ENCODE measurements at places on chromosomes 1 and 21.

DNA sequence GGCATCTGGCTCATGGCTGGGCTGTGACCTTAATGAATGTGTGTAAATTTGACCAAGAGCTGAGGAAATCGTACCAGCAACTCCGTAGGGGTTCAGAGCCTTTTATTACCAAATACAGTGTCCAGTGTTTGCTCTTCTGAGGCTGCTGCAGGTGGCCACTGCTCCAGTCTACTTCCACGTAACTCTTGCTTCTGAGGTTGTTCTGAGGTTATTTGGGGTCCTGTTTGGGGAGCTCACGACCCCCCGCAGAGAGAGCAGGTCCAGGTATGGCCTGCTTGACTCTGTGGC, 33.6 kb downstream of the MAN1C1 start:
- no peak for DNase-seq

- DNase-seq = no peak
Measured at GRCh38 chr21:38506661-38507281, 8.5 kb upstream of the ERG start.

- no peak for DNase-seq
Measured at GRCh38 chr21:32732544-32732943, 4.7 kb upstream of the SYNJ1 start.

- DNase-seq = no peak
Measured at GRCh38 chr1:16906873-16907272, 11.1 kb downstream of the RNU1-2 start.

DNA sequence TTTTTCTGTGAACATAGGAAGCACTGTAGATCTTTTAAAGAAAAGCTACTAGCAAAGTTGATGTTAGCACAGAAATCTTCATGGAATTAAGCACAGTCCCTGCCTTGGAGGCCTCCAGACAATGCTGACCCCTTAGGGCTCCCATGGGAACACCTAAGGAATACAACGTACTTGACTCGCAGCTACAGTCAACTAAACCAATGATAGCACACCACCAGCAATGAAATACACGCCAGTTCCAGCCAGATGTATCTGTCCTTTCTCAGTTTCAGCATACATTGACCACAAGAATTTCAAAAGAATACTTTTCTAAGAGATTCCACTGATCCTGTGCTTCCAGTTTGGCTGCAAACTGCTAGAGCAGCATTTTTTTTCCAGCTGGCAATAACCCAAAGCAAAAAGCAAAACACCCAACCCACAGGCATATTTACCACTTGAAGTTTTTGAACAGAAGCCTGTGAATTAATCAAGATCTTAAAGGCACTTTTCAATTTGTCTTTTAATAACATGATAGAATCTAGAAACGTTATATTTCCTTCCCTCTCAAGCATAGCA, 42.8 kb upstream of the KRTAP11-1 start:
- DNase-seq = no peak

- DNase-seq = no peak
Measured at GRCh38 chr1:167501515-167502191, 16.7 kb downstream of the CD247 start.

DNA sequence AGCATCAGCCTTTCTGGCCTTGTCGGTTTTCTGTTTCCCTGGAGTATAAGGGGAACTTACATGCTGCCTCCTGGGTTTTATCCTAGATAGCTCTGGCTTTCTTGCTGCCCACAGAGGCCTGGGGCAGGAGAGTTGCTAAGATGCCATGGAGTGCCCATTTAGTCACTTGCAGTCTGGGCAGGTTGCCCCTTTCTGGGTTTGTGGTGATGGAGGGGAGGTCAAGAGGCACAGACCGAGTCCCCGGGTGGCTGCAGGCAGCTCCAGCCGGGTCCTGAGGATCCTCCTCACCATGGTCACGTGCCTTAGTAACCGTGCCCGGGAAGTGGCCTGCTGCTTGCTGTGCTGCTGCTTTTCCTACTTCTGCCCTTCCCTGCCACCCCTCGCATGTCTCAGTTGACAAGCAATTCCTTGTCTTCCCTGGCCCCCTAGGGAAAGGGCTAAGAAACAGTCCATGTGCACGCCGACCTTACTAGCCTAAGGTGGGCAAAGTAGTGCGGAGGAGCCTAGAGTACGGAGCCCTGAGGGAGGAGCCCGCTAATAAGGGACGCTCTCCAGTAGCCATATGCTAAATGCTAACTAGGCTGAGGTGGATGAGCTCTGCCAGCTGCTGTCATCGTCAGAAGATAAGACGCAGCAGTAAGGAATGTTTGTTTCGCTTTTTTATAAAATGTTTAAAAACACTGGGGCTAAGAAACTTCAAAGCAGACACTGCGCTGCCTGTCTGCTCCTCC, 34.8 kb downstream of the CLCA1 start:
- no peak for DNase-seq

GRCh38 chr1:4778056-4778455, 123.6 kb downstream of the AJAP1 start:
- no peak for DNase-seq

DNA sequence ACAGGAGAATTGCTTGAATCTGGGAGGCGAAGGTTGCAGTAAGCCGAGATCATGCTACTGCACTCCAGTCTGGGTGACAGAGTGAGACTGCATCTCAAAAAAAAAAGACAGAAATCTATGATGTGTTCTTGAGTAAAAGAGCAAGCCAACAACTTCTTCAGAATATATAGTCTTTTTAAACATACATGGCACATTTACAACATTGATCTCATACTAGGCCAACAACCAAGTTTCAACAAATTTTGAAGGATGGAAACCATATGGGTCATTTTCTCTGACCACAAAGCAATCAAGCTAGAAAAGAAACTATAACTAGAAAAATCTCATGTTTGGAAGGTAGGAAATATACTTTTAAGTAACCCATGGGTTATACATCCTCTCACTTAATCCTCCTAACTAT, 38.3 kb downstream of the PAFAH2 start:
- DNase-seq = no peak

DNA sequence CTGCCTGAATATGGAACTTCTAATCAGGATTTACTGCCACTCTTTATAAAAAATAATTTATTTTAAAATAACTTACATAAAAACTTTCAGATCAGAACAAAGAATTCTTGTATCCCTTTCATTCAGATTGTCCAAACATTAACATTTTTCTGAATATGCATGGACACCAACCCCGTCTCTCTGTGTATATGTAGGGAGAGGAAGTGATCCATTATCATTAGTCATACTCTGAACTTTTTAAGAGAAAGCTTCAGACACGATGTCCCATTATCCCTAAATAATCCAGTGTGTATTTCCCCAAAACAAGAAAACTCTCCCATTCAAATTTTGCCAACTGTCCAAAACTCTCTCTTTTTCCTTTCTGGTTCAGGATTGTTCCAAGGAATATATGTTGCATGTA, 122.3 kb upstream of the CXADR start:
- no peak for DNase-seq

DNA sequence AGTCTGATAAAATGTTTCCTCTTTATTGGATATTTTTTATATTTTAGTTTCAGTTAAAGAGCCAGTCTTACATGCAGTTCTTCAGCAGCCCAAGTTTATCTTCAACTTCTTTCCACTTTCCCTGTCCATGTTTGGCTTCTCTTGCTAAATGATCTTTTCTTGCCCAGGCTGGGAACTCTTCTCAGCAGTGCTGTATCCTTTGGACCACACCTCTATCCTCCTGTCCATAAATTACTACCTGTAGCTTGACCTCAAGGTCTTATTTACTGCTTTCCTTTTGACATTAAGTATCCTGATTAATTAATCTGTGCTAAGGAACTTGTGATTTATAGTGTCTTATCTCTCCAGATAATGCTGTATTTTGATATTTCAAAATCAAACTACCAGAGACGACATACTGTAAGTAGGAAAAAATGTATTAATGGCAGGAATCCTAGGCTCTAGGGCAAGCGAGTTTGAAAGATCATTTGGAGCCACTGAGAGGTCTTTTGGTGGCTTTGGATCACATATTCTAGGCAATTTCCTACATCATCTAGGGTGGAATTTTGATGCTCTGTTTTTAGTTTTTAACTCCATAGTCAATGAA, 20.5 kb upstream of the PDC start:
- DNase-seq = no peak

DNA sequence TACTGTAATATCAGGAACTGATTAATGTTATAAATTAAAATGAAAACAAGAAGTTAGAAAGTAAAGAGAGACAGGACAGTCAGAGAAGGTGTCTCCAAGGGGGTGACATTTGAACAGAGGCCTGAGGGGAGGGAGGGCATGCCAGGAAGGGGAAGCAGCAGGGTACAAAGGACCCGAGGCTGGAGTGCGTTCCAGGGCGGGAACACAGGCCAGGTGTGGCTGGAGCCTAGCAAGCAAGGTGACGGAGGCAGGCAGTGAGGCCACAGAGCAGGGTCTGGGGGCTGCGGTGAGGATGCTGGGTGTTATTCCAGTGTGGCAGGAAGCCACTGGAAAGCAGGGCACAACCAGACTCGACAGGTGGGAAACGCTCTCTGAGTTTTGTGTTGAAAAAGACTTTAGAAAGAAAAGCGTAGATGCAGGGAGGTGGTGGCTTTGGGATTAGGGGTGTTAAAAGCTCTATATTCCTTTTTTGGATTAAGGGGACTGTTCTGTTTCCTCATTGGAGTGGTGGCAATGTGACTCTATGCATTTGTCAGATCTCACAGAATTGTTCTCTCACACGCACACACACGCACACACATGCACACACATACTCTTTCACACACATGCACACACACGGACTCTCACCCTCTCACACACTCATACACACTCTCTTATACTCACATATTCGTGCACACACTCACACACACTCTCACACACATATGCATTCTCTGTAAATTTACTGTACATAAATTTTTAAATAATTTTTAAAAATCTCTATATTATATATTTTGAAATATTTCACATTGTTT, 124.5 kb downstream of the GLIS1 start:
- DNase-seq = no peak

DNA sequence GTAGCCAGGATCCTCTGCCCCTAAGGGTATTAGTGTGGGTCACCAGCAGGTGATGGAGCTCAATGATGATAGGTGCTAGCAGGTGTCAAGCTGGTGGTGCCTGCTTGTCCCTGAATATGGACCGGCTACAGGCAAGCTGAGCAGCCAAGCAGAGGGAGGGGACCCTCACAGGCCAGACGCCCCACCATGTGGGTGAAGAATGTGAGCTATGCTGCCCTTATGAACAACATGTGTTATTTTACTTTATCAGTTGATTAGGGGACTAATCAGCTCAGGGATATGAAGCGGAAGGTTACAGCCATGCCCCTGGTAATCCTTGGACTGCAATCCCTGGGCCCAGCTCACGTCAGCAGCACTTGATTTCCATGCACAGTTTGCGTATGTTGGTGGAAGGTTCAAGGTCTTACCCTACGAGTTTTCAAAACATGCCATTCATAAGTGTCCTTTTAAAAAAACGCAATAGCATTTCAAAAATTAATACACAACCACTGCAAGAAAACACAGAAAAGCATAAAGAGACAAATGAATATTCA, 106.0 kb downstream of the CDC7 start:
- DNase-seq = peak; percentile 41

DNA sequence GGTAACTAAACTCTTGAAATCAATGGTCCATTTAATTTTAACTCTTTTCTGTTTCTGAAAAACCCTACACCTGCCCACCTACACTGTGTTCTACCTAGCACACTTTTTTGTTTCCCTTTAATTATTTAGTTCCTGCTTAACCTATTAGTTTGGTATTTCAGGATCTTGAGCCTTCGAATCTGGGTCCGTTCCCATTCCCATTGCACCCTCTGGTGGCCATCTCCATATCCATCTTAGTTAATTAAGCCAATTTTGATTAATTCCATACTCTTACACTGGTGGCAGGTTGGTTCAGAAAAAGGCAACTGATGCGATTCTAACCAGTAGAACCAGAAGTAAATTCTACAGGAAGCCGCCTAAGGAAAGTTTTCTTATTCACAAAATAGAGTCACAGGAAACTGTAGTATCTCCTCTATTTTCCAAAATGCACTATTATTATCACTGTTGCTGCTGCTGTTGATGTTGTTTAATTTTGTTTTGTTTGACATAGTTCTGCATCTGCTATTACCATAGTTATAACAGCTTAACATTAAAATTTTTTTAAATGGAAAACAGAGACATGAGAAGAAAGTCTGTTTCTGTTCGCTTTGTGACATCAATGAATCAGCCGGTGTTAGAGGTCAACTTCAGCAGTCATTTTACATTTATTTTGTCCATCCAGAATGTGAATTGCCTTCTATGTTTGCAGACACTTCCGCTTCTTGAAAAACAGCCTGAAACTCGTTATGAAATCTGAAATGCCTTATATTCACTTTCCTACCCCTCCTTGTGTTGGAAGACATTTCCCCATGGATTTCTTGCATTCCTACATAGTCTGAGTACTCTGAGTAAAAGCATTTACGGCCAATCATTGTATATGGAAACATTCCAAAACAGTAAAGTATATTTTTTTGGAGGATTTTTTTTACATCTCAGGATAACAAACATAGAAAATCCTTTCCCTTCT, 115.5 kb upstream of the NCAM2 start:
- no peak for DNase-seq

DNA sequence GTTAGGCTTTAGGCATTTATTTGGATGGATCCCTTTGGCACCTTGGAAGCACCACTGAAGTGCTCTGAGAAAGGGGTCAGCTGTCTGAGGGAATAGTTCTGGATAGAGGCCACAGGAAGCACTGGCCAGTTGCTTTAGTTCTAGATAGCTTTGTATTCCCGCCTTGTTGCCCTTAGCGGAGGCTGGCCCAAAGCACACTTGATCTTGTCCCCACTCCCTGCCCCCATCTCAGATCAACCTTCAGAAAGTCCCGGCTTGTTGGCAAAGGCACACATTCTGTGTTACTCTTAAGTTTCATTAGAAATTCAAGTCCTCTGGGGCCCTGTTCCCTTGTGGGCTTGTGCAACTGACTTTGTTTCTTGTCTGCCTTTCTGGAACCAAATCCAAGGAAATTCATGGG, 15.2 kb upstream of the NBL1 start:
- no peak for DNase-seq
